GM18507 (cell line): ENCODE measurements at places on chromosomes 12 and 14.

DNA sequence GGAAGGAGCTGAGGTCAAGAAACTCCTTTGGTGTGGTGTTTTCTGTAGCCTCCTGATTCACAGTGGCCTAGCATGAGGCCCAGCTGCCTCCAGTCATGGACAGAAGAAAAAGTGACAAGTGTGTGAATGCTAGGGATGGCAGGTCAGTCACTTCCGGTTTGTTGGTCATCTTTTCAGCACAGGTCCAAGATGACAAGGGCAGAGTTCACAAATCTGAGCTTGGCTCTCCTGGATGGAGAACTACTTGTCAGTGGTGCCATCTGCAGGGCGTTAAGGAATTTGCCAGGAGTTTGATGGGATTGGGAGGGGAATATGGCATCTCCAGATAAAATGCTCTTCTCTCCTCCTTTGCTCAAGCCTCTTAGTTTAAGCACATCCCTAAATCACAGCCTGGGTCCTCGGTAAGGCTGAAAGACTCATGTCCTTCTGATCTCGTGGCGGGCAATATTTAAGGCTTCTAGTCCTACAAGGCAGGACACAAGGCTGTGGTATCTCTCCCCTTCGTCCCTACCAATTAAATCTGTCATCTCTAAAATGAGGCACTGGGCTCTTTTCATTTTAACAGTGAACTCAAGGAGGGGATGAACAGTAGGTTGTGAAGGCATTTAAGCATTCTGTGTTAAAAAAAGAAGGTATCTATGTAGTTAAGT lies 10.0 kb downstream of the TUBA1B start:
- DNase-seq = no peak

DNA sequence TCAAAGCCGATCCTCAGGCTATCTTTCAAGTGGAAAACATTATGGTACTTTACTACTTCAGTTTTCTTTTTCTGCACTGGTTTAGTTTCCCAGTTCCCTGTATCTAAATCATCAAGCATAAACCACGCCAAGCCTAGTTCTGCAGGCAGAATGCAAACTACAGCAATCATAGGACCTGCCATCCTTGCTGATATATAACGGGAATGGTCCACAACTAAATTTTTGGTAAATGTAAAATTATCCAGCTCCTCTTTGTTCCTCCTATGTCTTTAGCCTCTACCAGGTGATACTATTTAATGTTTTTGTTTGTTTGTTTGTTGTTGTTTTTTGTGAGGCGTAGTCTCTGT lies 19.3 kb upstream of the PALS1 start:
- DNase-seq = no peak

GRCh38 chr12:50803230-50803875 lies 39.4 kb upstream of the TMPRSS12 start:
- no peak for DNase-seq

- DNase-seq = no peak
Observed at GRCh38 chr12:82904219-82904790, 217.6 kb downstream of the TMTC2 start.
